Left lobe of liver (tissue), 2 donors: ENCODE measurements at places on chromosomes 2 and 18. TPM values are rescaled to one million over a fixed set of nuclear protein-coding genes. Genes with fewer than 3 reads are reported as not detected.
A peak's percentile ranks its signal among the peaks of the same experiment; 100 is the strongest.

DNA sequence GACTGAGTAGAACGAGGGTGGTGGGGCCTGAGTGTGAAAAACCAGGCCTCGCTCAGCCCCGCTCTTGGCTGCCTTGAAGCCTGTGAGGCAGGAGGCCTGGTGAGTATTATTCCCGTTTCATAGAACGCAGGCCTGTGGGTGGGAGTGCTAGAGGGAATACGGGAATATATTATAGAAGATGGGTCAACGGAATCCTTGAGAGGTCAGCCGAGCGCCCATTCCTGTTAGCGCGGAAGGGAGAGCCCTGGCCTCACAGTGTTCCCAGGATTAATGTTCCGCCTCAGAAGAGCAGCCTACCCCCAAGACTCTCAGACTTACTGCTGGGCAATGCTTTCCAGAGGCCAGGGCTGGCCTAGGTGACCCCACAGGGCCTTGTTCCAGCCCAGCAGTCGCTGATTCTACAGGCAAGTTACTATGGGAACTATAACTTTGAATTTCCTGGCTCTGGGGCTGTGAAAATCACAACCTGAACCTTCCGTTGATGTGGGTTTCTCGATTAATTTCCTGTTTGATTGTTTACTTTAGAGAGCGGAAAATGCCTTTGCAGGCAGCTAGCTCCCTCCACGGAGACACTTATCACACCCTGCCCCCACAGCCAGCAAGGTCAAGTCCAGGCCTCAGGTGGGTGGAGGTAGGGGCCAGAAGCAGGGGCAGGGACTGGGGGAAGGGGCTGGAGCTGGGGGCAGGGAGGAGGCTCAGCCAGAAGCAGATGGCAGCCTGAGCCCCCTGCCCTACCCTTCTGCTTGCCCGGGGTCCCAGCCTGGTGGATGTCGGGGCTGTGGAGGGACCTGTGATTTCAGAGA is 108.3 kb downstream of the SMAD7 start:
- no peak for DNase-seq

GRHL1 gene
- 4.7 TPM for total RNA-seq

DNA sequence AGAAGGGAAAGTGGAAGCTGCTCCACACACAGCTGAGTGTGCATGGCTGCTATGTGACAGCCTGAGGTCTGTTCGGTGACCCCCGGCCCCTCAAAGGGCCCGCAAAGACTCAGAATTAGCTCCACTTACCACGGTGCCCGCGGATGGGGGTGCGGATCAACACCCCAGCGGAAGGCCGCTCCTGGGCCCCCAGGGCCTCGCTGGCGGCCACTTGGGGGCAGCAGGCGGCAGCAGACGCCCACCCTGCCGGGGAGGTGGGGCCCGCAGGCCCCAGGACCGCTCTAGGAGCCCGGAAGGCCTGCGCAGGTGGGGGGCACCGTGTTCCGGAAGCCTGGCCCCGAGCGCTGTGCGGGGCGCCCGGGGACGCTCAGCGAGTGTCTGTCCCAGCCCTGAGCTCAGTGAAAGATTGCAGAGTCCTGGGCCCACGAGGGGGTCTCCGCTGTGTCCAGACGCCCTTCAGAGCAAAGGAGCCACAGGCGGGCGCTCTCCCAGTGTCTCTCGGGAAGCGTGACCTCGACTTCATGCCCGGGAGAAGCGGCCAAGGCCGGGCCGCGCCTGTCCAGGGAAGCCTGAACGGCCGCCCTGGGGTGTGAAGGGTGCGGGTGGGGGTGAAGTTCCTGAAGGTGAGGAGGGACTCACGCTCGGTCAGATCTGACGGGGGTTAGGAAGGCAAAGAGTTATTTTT is 118.7 kb downstream of the VAPA start:
- no peak for DNase-seq

- no peak for DNase-seq
Observed at GRCh38 chr2:30601375-30601774, 154.3 kb downstream of the LCLAT1 start.

DNA sequence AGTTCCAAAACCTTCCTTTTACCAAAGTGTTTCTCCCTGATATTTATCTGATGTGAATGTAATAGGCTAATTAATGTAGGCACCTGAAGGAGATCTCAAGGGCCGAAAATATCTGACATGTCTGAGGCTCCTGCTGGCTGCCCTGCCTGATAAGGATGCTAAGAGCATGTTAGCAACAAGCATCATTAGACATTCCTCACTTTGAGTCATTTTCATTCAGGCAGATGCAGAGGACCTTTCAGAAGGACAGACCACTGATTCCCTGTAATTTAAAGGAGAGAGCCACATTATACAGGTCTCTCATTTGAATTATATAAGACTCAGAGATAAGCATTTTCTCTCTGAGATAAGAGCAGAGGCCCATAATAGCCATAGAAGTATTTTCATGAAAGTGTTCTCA is 222.4 kb upstream of the NCKAP5 start:
- no peak for DNase-seq

- DNase-seq, result no peak
Observed at GRCh38 chr2:234571620-234572407, 74.9 kb upstream of the ARL4C start.

- DNase-seq, result no peak
Observed at GRCh38 chr2:237888389-237888788, 29.0 kb downstream of the RAMP1 start.

DNA sequence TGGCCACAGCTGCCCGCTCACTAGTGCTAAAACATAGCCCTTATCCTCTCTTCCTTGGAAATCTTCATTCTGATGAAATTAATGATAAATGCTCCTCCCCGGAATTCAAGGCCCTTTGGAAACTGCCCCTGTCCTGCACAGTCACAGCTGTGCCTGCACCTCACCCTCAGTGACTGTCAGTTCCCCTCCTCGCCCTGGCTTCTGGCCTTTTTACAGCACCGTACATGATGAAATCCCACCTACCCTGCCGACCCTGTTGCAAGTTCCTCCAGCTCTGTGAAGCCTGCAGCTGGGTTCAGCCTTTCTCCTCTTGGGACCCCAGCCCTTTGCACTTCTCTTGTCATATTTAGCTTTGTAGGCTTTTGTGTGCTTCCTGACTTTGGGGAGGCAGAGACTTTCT is 48.4 kb downstream of the DCDC2C start:
- DNase-seq, result no peak

DNA sequence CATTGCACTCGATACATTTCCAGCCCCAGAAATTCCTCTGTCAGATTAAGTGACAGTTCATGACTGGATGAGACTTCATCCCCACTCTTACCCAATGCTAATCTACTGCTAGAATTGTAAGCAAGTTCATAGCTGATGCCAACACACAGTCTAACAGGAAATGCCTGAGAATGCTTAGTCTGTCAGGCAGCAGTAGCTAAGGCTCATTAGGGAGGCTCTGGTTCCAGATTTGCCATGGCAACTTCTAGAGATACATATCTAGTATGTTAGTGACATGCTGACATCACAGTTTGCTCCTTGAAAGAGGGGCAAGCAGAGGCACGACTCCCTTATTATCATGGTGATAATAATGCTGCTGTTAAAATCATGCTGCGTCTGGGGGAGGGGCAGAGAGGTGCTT is 198.4 kb downstream of the RBM43 start:
- no peak for DNase-seq

ANKRD23 gene
- total RNA-seq, result 4.4 TPM

DNA sequence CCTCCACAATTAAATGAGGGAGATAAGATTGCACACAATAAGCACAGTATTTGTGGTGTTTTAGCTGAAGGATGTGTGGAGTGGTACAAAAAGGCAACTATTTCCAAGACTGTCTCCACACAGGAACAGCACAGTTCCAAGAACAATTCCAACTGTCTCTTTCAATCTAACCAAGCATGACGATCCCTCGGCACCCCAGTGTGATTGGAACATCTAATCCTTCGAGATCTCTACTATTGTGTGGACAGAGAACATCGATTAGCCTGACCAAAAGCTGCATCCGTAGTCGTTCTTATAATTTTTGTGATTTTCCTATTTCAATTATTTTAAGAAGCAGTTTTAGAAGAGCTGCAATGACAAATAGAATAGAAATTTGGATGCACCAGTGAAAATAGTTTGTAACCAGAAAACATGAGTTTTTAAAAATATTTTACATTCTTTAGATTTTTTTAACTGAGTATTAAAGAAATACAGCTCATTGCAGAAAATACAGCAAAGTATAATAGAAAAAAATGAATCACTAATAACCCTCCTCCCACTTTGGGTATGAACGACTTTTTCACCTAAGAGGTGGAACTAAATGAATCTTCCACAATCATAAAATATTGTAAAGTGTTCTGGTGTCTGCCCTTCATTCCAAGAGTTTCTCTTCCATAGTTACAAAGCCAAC is 76.4 kb upstream of the CABLES1 start:
- DNase-seq, result no peak

- no peak for DNase-seq
Observed at GRCh38 chr18:54052732-54053429, 171.6 kb downstream of the MBD2 start.

DNA sequence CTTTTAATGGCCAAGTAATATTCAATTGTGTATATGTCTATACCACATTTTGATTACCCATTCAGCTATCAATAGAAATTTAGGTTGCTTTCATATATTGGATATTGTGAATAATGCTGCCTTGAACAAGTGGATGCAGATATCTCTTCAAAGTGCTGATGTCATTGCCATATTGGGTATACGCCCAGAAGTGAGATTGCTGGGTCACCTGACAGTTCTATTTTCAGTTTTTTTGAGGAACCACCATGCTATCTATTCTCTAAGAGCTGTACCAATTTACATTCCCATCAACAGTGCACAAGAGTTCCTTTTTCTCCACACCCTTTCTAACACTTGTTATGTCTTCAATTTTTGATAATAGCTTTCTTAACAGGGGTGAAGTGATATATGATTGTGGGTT is 306.9 kb downstream of the ZNF516 start:
- DNase-seq, result no peak

CXCR1 gene
- 0.30 TPM for total RNA-seq

- no peak for DNase-seq
Observed at GRCh38 chr2:177547122-177547521, 154.5 kb downstream of the AGPS start.

MC2R gene
- not detected for total RNA-seq

GRCh38 chr18:32252141-32252860 is 62.5 kb downstream of the MEP1B start:
- DNase-seq, result no peak

GRCh38 chr2:143505542-143505941 is 376.3 kb downstream of the ARHGAP15 start:
- DNase-seq, result no peak

ADCYAP1 gene
- not detected for total RNA-seq

- DNase-seq, result no peak
Observed at GRCh38 chr2:41935002-41935401, 112.8 kb upstream of the PKDCC start.

DNA sequence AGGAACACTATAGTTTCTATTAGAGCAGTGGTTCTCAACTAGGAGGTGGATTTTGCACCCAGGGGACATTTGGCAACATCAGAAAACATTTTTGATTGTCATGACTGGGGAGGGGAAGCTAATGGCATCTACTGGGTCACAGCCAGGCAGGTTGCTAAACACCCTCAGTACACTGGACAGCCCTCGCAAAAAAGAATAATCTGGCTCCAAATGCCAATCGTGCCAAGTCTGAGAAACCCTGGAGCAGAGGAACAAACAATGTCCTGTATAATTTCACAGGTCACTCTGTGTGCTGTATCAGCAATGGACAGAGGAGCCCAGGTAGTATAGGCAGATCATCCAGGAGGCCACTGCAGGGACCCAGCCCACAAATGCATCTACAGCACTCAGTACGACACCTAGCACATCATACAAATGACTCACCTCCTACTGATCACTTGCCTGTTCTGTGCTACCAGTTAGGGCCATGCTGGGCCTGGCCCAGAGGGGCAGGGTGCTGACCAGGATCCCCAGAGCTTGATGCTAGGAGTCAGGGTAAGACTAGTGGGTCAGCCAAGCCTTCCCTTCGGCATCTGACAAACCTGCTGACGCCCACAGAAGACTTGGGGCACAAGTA is 37.6 kb downstream of the SFXN5 start:
- DNase-seq, result peak; percentile 95

GRCh38 chr2:127675331-127676261 is at the start of gene LIMS2:
TSS of gene LIMS2 (minus strand) at chr2:127675530. CDS start at chr2:127675024, 506 bp downstream.
- peak; percentile 72 for DNase-seq

GRCh38 chr2:165499131-165499530 is 29.6 kb downstream of the CSRNP3 start:
- no peak for DNase-seq

CMPK2 gene
- 3.2 TPM for total RNA-seq

MEP1B gene
- total RNA-seq, result 1.3 TPM

- DNase-seq, result no peak
Observed at GRCh38 chr2:40034801-40035200, 255.7 kb upstream of the THUMPD2 start.

DNA sequence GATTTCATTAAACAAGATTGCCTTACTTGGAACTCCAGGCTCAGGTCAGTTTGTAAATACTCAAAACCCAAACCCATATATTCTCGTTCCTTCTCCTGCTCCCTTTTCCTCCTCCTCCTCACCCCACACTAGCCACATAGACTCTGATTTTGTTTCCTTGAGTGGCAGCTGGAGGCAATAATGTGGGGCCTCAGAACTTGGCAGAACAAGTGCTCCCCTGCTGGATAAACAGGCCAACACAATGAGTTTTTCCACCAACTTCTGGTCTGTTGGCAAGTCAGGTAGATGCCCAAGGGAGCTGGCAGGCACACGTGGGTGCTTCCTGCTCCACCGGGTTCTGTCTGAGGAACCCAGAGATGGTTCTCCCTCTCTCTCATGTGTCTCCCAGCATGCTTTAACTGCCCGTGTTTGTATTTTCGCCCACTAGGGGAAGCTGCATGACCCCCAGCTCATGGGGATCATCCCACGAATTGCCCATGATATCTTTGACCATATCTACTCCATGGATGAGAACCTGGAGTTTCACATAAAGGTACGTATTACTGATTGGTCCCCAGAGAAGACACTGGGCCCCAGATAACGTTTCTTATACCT is 61.9 kb downstream of the KIF5C start:
- DNase-seq, result no peak

DNA sequence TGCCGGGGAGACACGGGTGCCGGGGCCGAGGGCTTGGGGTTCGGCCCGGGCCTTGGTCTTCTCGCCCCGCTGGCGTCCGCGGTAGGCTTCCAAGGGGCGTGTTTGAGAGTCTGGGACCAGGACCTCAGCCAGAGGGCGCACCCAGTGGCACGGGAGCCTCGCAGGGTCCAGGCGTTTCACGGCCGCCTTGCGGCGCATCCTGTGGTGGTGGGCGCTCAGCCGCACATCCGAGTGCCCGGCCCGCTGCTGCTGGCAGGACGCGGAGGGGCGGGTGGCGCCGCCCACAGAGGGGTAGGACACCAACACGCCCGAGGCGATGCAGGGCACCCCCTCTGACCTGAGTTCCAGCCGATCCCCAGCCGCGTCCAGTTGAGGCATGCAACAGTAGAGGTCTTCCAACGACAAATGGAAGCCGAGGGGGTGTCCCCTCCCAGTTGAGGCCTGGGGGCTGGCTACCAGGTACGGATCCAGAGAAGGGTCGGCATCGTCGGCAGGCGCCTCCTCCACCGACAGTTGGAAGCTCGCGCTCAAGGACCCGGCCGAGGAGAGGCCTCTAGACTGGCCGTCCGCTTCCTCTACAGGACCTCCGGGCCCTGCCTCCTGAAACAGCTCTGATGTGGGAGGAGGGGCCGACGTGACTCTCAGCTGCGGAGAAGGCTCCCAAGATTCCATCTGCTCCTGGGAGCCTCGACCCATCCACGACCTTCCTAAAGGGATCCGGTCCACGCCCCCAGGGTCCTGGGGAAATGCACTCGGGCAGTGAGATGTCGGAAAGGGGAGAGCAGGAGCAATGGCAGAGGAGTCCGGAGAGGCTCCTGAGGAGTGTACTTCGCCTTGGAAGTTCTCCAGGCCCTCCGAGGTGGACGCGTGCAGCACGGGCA is 6.3 kb downstream of the C2orf81 start:
- DNase-seq, result no peak

KIAA2012 gene
- 0.30 TPM for total RNA-seq

MYL1 gene
- total RNA-seq, result not detected

PLCL1 gene
- total RNA-seq, result 0.23 TPM
